Naive B cell (primary cell): ENCODE measurements at places on chromosomes 2 and 18. TPM values are rescaled to one million over a fixed set of nuclear protein-coding genes. Genes with fewer than 3 reads are reported as not detected.

SLC9A2 gene
- polyA plus RNA-seq = not detected

- DNase-seq = no peak
Measured at GRCh38 chr2:197179744-197180498, 130.7 kb downstream of the ANKRD44 start.

- no peak for DNase-seq
Measured at GRCh38 chr18:950882-951495, 46.3 kb downstream of the ADCYAP1 start.

GRCh38 chr18:10099539-10100140, 185.8 kb downstream of the VAPA start:
- DNase-seq = no peak

SCYGR8 gene
- polyA plus RNA-seq = not detected

DNA sequence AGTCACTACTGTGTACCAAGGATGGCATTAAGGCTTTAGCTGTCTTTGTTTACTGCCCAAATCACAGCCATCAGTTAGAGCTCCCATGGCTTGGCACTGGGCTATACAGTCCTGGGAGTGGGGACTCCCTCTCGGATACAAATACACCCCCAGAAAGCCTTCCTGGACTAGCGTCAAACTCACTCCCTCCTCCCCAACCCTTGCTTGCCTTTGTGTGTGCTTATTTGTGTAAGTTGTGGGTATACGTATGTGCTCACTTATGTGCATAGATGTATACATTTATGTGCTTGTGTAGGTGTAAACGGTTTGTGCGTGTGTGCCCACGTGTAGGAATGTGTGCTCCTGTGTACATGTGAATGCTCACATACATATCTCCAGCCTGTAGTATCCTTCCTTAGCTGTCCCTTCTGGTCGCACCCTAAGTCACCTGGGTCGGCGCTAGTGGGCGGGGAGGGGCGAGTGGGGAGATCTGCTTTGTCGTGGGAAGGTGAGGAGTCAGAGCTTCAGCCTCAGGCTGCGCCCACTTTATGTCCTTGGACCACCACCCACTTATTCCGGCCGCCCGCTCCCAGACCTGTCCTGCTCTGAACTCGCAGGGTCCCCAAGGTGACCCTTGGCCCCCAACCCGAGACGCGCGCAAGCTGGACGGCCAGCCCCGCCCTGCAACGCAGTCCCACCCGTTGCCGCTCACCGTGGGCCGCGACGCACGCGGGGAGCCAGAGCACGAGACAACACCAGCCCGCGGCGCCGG, 461 bp downstream of the PRADC1 start:
- no peak for DNase-seq

ANKRD39 gene
- 18.7 TPM for polyA plus RNA-seq

DNA sequence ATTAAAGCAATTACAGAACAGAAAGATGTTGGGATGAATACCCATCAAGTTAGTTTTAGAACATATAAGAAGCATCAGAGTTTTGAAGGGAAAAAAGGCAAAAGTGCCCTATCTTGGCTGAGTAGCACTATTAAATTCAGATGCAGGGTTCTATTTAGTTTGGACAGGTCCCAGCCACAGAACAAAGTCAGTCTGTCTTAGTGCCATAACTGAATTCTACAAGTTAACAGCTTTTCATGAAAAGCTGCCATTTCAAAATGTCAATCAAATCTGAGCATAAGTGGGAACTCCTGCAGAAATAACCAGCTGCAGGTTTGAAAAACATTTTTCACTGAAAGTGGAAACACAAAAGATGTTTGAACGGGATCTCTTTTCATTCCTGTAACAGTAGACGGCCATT, 160.4 kb downstream of the SRBD1 start:
- no peak for DNase-seq

BMP10 gene
- polyA plus RNA-seq = not detected

- DNase-seq = peak; percentile 55
Measured at GRCh38 chr2:134324947-134325346, 71.1 kb downstream of the MGAT5 start.

MAPRE3 gene
- polyA plus RNA-seq = 1.2 TPM

DNA sequence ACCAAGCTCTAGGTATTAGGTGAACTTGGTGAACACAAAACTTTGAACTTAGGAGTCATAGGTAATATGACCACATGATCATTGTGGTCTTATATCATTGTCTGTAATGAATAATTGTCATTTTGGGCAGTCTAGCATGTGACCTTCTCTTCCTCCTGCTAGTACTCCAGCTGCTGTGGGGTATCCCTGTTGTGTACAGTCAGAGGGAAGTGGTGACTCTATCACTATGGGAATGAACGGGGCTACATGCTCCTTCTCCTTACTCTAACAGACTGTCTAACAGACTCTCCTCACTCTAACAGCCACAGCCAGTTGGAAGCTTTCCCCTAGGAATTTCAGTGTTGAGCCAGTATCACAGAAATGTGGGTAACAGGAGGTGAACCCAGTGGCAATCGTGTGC, 68.2 kb upstream of the NEDD4L start:
- no peak for DNase-seq

DNA sequence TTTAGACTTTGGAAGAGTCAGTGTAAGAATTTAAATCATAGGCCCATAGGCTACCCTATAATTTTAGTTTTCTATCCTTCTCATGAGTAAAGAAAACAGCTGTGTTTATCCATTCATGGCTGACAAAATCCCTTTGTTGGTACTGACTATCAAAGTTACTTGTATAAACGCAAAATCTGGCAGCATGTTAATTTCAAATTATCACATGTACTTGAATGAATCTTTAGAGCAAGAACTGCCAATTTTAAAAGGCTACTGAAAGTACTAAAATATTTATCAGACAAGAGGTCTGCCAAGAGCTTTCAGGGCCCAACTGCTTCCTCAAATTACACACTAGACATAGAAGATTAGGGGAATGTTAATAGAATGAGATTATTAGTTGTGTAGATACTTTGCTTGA, 66.6 kb downstream of the MYL12B start:
- DNase-seq = no peak

DNA sequence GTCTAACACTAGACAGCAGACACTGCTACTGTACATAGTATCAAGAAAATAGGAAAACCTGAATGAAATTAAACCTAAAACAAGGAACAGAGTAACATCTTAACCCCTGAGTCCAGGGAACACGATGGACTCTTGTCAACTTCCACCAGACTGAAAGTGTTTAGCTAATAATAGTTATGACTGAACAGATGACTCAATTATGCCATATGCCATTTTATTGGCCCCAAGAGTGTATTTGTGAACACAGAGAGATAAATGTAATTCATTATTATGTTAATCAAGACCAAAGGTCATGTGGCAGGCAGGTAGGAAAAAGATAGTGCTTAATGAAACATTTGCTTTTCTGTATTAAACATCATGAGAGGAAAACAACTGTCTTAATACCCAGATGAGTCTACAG, 58.0 kb downstream of the NYAP2 start:
- DNase-seq = no peak

- DNase-seq = no peak
Measured at GRCh38 chr2:191686066-191686465, 8.1 kb downstream of the NABP1 start.

SKA1 gene
- polyA plus RNA-seq = 0.71 TPM

SULT1C4 gene
- polyA plus RNA-seq = not detected

DNA sequence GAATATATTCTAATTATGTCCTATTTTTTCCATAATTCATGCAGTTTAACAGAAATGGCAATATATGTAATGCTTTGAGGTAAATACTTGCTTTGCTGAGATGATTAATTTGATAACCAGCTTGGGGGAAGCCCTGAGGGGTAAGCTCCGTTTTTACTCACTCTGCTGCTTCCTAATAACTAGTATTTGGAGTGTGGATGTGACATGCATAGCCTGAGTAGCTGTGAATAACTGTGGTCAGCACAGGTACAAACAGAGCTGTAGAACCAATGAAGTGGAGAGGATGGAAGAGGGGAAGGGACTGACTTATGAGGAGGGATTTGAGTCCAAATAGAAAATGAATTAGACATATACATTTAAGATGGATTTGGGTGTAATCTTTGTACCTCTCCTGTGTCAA, 1495.5 kb upstream of the DDX18 start:
- no peak for DNase-seq

DNA sequence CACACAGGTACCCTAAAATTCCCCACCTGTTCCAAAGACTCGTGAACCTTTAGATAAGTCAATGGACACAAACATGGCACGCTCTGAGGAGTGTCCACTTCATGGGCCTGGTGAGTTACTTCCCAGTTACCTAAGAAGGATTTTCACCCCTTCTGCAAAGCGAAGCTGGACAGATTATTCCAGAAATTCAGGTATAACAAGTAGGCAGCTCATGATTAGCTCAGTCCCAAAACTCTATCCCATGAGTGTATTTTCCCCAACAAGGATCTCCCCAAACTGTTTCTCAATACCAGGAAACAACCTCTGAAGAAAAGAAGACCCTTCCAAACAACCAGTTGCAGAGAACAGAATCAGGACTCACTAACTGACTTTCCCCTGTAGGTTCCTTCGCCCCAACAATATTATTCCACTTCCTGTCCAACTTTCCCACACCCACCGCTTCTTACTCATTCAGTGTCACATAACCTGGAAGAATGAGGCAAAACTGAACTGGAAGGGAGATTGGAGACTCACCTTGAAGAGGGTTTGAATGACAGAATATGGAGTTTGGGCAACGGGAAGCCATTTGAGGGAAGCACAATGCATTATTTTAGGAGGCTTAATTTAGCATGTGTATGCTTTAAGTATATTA, 120.1 kb downstream of the ANTXR1 start:
- DNase-seq = no peak

TNS1 gene
- polyA plus RNA-seq = 0.17 TPM

DNA sequence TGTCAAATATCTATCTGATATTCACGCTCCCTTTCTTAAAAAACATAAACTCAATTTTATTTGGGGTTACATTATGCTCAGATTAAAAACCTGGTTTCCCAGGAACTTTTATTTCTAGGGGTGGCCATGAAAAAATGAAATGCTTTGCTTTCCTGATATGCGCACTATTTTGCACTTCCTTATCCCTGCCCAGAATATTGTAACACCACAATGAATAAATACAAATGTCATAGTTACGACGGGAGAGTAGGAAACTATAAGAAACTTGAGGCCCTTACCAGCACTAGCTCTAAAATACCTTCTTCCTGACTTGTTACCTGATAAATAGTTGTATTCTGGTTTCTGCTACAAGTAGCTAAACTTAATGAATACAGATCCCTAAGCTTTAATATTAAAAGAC, 475.6 kb upstream of the CWC22 start:
- DNase-seq = no peak

- DNase-seq = no peak
Measured at GRCh38 chr2:101613056-101613704, 84.3 kb upstream of the MAP4K4 start.

DNA sequence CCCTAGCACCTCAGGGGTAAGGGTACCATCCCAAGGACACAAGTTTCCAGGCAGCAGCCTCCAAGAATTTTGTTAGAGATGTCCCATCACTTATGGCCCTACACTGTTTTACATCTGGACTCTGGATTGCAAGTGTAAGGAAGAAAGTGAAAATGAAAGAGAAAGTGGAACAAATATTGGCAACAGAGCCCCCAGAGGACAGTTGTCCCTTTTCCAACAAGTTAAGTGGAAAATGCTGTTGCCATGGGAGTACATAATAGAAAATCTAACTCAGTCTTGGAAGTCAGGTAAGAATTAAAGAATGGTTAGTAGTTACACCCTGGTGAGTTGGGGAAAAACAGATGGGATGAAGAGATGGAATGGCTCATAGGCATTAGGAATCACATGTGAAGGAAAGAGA, 50.6 kb downstream of the TTC21B start:
- no peak for DNase-seq

MEP1B gene
- polyA plus RNA-seq = not detected

DNA sequence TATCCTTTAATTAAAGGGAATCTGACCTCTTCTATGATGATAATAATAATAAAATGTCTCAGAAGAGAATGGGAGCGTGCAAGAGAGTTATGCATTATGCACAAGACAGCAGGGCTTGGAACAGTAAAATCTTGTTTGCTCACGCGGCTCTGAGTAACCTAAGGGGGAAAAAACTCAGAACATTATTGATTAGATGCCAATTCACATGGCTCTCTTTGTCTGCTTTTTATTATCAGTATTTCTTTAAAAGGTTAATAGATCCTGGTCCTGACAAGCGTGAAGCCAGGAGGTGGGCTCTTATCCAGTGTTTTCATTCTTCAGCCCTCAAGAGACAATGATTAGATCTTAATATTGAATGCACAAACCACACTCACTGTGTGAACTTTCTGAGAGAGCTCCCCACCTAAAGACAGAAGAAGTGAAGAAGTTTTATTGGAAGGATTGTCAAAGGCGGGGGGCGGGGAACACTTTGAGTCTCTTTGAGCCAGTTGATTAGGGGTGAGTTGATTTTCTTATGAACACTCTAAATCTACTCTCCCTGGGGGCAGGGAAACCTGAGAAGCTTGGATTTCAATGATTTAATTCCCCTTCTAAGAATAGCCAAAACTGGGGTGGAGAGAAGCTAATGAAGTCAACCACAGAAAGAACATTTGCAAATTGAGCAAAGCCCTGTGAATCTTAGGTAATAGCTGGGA, 127.5 kb upstream of the CTAGE1 start:
- DNase-seq = no peak

DNA sequence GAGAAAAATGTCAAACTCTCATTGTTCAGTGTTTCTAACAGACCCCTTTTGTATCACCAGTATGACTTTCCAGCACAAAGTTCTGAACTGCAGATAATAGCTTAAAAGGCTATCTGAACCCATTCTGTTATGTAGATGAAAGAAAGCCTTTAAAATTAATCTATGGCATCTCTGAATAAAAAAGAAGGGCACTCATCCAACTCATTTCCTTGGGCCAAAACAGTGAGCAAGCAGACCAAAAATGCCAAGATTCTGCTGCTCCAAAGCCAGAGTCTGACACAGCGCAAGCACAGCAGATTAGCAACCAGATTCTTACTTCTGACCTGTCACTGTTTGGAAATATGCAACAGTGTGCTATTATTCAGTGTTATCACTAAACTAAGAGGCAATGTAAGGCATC, 22.6 kb upstream of the ITGA6 start:
- no peak for DNase-seq

DNA sequence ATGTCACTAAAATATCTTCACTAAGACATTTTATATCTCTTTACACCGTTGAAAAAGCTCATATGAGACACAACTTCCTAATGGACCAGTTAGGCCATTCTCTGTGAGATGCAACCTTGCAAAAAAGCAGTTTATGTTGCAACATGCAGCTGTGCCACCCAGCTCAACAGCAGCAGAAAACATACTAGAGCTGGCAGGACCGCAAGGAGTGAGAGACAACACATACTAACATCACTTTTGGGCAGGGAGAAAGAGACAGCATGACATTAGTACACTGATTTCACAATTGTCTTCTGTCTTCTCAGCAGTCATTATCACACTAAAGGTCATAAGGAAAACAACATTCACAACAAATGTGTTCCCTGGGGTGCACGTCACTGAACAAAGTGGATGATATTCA, 122.9 kb downstream of the EPB41L3 start:
- DNase-seq = no peak
